ENCODE measurements at places on chromosomes 4 and X. TPM values are rescaled to one million over a fixed set of nuclear protein-coding genes. Genes with fewer than 3 reads are reported as not detected.

SERTM2 gene
- not detected for total RNA-seq

SOWAHD gene
- total RNA-seq = 2.5 TPM

ETDA gene
- total RNA-seq = not detected

DNA sequence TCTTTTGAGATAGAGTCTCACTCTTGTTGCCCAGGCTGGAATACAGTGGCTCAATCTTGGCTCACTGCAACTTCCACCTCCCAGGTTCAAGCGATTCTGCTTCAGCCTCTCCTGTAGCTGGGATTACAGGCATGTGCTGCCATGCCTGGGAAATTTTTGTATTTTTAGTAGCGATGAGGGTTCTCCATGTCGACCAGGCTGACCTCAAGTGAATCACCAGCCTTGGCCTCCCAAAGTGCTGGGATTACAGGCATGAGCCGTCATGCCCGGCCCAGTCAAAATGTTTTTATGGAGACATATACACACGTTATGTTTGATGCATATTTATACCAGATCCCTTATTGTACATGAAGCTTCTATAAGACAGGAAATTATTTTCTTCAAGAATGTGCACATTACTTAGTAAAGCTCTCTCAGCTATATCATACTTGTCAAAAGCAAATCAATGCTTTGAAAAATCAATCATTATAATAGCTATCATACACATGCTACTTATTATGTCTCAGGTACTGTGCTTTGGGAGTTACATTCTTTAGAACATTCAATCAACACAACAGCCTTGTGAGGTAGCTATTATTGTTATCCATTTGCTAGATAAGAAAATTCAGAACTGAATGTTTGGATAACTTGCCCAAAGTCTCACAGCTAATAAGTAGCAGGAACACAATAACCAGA, 269.2 kb downstream of the FSTL5 start:
- DNase-seq = no peak

- DNase-seq = no peak
Observed at GRCh38 chr4:123052007-123052406, 129.6 kb upstream of the NUDT6 start.

GRCh38 chr4:24888475-24889344, 24.1 kb downstream of the CCDC149 start:
- DNase-seq = no peak

DNA sequence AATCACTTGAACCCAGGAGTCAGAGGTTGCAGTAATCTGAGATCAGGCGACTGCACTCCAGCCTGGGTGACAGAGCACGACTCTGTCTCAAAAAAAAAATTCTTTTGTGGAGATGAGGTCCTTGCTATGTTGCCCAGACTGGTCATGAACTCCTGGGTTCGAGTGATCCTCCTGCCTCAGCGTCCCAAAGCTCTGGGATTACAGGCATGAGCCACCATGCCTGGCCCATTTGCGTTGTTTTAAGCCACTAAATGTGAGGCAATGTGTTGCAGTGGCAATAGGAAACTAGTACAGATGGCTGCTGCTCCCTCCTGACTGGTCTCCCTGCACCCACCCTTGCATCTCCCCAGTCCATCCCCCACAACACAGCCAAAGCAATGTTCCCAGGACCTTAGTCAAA, 40.0 kb upstream of the APLN start:
- DNase-seq = no peak

- no peak for DNase-seq
Observed at GRCh38 chrX:68571610-68572311, 72.9 kb downstream of the YIPF6 start.

DNA sequence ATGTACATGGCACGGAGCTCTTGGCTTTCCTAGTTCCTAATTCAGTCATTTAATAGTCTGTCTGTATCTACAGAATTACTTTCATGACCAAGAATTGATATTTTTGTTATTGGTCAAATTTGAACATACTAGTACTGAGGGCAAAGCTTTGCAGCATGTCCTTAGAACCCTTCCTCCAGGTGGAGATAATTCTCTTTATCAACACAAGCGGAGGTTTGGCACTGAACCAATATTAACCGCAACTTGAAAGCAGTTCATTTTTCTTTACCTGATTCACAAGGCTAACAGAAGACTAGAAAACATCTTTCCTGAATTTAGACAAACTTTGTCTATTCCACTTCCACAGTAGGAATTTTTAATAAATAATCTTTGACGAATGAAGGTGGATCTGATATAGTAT, 73.8 kb downstream of the TACR3 start:
- no peak for DNase-seq

- DNase-seq = no peak
Observed at GRCh38 chr4:81096566-81096965, 66.1 kb downstream of the BMP3 start.

All from Peyer's patch (tissue), 4 donors.